Mesothelial cell of epicardium (in vitro differentiated cells): ENCODE measurements at places on chromosomes 7 and 10. TPM values are rescaled to one million over a fixed set of nuclear protein-coding genes. Genes with fewer than 3 reads are reported as not detected.

The SPDYE6 gene
- total RNA-seq = not detected in 3 replicates

The ZNF735 gene
- total RNA-seq = not detected in 3 replicates

The HOXA9 gene
- 10.8 to 14.5 TPM (median 13.2 TPM) in 3 replicates for total RNA-seq

The ERVW-1 gene
- total RNA-seq = 0.16 to 0.24 TPM in 2 of 3 replicates, not detected in the other

DNA sequence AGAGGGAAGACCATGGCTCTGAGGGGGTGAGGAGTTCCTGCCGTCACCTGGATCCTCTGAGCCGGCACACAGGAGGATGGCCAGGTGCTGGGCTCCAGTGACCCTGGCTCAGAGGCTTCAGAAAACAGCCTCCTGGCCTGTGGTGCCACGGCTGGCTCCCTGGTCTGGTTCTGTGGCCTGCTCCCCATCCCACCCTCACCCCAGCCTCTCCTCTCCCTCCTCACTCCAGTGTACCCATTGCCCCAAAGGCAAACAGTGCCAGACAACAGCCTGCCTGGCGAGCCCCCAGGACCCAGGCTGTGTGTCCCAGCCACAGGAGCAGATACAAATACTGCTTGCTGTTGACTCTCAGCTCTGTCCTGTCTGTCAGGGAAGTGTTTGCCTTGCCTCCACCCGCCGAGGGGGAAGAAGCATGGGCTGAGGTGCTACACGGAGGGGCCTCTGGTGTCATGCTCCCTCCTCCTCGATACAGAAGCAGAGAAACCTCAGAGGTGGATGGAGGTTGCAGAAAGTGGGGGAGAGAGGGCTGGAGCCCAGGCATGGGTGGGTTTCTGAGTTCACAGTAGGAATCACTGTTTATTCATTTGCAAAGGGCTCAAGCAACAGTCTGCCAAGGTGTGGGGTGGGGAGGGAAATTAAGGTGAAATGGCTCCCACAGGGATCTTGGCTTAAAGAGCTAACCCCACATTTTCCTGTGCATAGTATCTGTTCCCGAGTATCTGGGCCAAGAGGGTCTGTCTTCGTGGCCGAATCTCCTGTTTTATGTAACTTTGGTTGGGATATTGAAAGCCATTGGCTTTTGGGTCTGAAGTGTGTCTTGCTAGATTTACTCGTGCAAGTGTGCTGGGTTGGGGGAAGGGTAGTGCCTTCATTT lies 5.5 kb downstream of the ADRA2A start:
- DNase-seq = no peak

DNA sequence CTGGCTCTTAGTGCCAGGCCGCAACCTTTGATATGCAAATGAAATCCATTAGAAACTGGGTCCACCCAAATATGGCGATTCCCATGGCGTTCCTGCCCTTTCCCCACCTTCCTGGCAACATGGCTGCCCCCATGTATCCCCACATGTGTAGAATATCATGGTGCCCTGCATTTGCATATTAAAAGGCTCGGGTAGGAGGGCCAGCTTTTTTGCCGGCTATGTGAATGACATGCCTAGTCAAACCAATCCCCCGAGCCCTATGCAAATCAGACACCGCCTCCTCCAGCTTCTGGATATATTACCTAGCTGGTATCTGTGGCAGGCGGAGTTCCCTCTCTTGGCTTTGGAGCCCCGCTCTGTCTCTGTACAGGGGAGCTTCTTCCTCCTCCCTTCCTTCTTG lies 18.3 kb downstream of the MMS19 start:
- no peak for DNase-seq

DNA sequence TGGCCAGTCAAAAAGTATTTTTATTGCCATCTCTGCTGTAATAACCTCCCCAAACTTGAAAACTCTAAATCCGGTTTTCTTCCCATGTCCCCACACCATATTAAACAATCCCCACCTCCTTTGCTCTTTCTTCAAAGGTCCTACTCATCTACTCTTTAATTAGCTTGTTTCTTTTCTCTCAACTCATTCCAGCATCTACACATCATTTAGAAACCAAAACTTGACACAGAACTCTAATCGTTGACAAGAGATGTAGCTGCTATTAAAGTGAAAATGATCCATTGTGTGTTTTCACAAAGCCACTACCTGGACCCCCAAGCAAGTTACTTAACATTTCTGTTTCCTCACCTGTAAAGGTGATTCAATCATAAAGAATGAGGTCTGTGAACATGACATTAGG lies 436.3 kb upstream of the NPVF start:
- no peak for DNase-seq

GRCh38 chr10:122500194-122500593 lies 38.8 kb downstream of the HTRA1 start:
- no peak for DNase-seq

GRCh38 chr10:5810225-5810624 lies 3.0 kb downstream of the GDI2 start:
- DNase-seq = no peak

DNA sequence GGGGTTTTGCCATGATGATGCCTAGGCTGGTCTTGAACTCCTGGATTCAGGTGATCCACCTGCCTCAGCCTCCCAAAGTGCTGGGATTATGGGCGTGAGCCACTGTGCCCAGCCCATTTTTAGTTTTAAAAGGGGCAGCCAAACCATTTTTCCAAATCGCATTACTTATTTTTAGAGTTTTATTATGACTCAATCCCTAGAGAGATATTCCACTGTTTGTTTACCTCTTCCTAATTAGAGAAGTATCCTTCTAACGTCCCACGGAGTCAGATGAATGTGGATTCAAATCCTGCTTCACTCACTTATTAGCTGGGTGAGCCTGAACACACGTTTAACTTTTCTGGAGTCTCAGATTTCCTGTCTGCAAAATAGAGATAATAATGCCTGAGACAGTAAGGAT lies 15.2 kb downstream of the WNT8B start:
- DNase-seq = no peak
